AG08396 (cell line): ENCODE measurements at places on chromosomes 4 and X.

DNA sequence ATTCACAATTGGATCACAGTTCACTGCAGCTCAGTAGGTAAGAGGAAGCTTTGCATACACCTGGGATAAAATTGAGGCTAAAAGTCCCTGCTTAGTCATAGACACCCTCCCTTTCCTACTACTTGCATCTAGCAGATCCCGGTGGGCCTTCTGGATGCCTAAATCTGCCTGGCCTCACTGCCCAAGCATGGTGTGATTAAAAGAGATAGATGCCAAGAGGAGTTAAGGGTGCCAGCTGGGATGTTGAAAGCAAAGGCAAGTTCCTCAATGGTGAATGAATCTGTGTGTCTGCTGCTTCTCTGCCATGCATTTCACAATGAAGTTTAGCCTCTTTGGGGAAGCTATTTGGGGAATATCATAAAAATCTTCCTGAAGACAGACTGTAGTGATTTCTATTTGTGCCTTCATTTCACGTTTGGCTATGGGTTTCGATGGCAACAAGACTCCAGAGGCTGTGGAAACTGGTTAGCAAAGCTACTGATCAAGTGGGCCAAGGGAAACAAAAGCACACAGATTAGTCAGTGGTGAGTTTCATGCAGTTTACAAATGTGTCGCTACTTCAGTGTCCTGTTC lies 534.0 kb downstream of the ANKRD50 start:
- no peak for DNase-seq

GRCh38 chr4:158816955-158817354 lies 48.1 kb downstream of the FNIP2 start:
- no peak for DNase-seq

DNA sequence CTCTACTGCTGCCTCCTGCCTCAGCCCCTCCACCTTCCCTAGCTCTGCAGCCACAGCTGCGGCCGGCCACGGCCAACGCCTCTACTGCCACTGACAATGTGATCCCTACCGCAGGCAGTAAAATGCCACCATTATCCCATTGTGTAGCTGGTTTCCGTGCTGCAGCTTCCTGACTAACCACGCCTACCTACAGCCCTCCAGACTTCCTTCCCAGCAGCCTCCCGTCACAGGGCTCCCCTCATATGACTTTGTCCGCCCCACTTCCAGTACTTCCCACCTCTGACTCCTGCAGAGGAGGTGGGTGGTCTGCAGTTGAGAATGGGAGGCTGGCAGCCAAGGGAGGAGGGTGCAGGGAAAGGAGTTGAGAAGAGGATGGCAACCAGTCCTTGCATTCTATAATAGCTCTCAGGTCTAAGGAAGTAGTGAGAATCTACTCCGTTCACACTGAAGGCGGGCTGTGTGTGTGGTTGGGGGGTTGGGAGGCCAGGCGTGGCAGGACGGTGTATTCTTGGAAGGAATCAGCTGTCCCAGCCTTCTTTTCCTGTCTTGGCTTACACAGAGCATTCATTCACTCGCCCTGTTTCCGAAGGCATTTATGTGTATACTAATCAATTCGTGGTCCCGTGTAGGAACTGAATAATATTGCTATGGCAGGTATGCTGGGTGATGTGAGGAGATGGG lies 33.1 kb upstream of the USP51 start:
- DNase-seq = no peak

DNA sequence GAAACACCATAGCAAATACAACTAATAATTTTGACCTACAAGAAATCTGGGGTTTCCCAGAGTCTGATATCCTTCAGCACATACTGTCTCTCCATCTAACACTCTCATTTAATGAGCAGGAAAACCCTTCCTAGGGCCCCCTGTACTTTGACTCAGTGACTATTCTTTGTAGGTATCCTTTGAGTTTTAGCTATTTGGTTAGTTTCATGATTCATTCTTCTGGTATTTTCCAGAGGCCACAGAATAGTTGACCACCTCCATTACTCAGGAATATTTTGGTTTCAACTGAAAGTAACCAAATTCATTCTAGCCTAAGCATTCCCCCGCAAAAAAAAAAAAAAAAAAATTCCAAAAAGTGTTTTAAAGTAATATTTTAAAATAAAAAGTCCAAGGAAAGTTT lies 140.0 kb downstream of the IDS start:
- DNase-seq = no peak

- DNase-seq = no peak
Observed at GRCh38 chr4:55758066-55758465, 61.5 kb upstream of the EXOC1L start.

DNA sequence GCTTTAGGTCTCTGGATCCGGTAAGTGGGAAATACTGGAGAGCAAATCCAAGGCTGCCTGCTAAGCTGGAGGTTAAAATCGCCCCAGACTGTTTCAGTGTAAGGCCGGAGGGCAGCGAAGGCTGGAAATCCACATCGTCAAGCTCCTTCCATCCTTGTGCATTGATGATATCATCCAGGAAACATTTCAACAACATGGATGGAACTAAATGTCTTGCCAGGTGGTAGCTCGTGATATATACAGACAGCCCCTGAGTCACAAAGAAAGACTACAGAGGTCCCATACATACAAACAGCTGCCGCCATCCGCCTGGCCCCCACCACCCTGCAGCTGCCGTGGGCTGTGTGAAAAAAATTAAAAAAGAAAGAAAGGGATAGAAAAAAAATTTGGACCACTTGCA lies 148.9 kb upstream of the RBPJ start:
- DNase-seq = peak; percentile 43

DNA sequence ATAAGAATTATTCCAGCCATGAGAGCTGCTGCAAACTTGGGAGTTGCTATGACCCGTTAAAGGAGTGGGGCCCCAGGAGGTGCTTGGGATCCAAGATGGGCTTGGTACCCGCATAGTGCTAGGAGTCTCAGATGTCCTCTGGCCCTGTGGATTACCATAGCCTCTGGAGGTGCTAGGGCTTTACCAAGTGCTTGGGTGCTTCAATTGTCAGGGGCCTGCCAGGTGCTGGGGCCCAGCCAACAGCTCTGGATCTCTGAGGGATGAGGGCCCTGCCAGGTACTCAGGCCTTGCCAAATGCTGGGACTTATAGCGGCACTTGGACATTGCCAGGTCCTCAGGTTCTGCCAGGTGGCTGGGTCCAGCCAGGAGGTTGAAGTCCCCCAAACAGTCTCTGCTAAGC lies 32.0 kb upstream of the USP51 start:
- no peak for DNase-seq

DNA sequence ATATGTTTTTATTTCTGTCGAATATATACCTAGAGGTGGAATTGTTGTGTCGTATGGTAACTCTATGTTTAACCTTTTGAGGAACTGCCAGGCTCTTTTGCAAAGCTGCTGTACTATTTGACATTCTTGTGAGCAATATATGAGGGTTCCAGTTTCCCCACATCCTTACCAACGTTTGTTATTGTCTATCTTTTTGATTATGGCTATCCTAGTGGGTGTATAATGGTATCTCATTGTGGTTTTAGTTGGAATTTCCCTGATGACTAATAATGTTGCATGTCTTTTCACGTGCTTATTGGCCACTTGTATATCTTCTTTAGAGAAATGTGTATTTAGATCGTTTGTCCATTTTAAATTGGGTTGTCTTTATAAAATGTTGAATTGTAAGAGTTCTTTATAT lies 24.5 kb downstream of the REPS2 start:
- DNase-seq = no peak

DNA sequence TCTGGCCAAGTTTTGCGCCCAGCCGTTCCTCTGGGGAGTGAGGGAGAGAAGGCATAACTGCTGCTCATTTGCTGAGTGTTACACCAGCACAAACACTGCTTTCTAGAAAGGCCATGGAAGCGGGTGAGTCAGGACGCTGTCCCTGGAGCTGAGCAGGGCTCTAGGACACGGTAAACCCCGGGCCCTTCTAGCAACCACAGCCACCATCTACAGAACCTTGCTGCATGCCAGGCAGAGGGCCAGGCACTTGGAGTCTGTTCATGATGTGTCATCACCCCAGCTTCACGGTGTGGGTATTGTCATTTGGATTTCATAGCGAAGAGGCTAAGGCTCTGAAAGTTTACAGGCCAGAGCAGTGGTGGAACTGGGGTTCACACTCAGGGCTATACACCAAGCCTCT lies 31.8 kb upstream of the C4orf50 start:
- DNase-seq = no peak

DNA sequence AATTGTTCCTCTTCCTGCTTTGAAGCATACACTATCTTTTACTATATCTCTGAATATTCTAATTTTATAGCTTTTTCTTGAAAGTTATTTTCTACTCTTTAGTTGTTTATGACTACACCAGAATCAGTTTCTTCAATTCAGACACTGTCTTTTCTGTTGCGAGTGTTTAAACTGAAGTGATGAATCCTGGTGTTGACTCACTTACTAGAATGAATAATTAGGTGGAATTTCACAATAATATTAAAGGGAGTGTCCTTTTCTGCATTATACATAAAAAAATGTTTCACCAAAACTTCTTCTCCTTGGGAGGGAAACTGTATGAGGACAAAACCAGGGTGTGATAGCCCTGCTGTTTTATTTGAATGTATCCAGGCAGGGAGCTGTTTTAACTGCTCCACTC lies 1383.1 kb downstream of the C4orf33 start:
- DNase-seq = no peak

DNA sequence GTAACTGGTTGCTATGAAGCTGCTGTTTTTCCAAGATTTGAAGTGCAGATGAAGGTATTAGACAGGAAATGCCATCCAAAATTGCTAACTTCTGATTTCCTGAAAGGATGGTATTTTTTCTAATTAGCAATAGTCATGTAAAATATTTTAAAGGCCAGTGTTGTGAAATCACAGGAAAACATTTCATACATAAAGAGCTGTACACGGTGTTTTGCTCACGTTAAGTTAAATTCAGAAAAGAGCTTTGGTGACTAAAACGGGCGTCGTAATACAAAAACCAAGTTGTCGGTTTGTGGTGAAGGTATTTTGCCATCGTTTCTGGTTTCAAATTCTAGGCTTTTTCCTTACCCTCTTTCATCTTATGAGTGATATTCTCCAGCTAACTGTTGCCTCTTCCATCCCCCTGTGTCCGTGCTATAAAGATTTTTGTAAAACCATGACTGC lies 39.8 kb downstream of the AFF1 start:
- no peak for DNase-seq

- no peak for DNase-seq
Observed at GRCh38 chr4:126748736-126749135, 884.0 kb upstream of the INTU start.

DNA sequence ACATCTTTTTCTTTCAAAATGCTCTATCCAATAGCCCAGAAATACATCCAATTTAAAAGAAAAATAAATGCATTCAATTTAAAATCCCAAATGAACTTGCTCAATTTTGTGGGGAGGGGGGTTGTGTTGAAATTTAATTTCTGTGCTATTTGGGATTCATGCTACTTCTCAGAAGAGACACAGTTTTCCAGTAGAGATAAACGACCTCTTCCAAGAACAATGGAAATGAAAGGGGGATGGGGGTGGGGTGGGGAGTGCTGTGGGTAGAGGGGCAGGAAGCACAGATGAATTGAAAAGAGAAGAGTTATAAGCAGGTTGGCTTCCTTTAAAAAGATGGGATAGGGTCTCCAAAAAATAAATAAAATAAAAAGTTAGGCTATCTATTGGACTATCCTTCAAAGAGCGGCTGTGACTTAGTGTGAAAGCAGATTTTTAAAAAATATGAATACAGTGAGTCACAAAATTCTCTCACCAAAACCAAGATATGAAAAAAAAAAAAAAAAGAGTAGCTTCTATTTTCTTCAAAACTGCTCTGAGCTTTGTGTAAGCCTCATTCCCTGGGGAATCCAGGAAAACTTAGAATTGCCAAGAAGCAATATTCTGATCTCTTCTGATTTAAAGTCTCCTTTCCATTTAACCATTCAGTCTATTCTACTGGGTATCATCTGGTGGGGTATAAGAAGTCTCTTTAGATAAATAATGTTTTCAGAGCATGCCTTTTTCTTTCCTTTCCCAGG lies 324.3 kb downstream of the PTTG2 start:
- no peak for DNase-seq

- no peak for DNase-seq
Observed at GRCh38 chr4:67779631-67780030, 25.4 kb upstream of the GNRHR start.

DNA sequence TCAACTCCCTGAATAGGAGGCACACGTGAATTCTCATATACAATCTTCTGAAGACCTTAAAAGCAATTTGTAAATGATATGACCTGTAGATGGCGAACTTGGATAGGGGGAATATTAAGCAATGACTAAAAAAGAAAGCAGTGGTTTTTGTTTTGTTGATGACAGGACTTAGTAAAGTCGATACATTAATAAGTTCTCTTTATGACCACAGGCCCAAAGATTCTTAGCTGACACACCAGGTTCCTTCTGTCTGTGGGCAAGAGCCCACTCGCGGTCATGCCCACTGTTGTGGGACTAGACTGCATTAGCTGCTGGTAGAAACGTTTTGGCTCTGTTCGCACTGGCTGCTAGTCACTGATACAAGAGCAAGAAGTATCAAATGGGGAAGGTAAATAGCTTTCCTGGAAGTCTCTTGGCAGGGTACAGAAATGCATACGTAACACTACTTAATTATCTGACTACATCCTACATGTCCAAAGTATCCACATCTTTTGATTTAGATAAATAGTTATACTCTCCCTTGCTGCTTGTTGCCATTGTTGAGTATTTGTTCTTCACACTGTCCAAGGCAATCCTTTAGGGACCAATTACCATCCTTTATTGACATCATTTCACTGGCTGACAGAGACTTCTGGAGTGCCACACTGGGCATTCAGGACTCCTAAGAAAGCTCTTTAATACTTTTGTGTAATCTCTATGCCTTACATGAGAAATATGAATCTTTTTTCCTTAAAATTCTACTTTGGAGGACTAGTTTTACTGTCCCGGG lies 31.0 kb downstream of the ALPK1 start:
- peak; percentile 10 for DNase-seq

- DNase-seq = no peak
Observed at GRCh38 chrX:55490974-55491373, 1.3 kb upstream of the USP51 start.
